Endothelial cell of umbilical vein (primary cell): ENCODE measurements at places on chromosomes 2 and 18. TPM values are rescaled to one million over a fixed set of nuclear protein-coding genes. Genes with fewer than 3 reads are reported as not detected.

The DCDC2C gene
- not detected in 2 replicates for polyA plus RNA-seq

The MAIP1 gene
- 12.0 and 14.4 TPM in 2 replicates for polyA plus RNA-seq

The CIB4 gene
- not detected in 2 replicates for polyA plus RNA-seq

The IL36G gene
- polyA plus RNA-seq = not detected in 2 replicates

The AKAIN1 gene
- not detected in 2 replicates for polyA plus RNA-seq

The SEMA4F gene
- 4.9 and 5.3 TPM in 2 replicates for polyA plus RNA-seq

The LBH gene
- polyA plus RNA-seq = 5.3 and 6.1 TPM in 2 replicates

The SCYGR1 gene
- not detected in 2 replicates for polyA plus RNA-seq

The HRH4 gene
- polyA plus RNA-seq = 0.03 TPM in 2 replicates

The CD207 gene
- polyA plus RNA-seq = not detected in 2 replicates

The DNAH6 gene
- 0.03 TPM in 1 of 2 replicates, not detected in the other for polyA plus RNA-seq

The TRIM43 gene
- polyA plus RNA-seq = not detected in 2 replicates

The FTCDNL1 gene
- polyA plus RNA-seq = 0.05 and 0.19 TPM in 2 replicates
